Erythroblast (primary cell): ENCODE measurements at places on chromosomes 11 and 22.
A peak's percentile ranks its signal among the peaks of the same experiment; 100 is the strongest.

- no peak for DNase-seq
These were observed 159.3 kb downstream of the BRD1 start for GRCh38 chr22:49668402-49668801.

DNA sequence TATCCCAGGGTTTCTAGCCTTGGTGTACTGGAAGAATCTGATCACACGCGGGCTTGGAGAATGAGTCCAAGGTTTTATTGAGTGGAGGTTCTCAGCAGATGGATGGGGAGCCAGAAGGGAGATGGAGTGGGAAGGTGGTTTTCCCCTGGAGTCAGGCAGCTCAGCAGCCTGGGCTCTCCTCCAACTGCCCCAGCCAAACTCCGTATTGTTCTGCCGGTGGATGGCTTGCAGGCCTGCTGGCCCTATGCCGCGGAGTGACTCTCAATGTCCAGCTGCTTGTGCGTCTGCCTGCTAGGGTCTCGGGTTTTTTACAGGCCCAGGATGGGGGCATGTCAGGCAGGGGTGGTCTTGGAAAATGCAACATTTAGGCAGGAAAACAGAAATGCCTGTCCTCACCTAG lies 162.4 kb upstream of the LMO1 start:
- DNase-seq, result no peak

DNA sequence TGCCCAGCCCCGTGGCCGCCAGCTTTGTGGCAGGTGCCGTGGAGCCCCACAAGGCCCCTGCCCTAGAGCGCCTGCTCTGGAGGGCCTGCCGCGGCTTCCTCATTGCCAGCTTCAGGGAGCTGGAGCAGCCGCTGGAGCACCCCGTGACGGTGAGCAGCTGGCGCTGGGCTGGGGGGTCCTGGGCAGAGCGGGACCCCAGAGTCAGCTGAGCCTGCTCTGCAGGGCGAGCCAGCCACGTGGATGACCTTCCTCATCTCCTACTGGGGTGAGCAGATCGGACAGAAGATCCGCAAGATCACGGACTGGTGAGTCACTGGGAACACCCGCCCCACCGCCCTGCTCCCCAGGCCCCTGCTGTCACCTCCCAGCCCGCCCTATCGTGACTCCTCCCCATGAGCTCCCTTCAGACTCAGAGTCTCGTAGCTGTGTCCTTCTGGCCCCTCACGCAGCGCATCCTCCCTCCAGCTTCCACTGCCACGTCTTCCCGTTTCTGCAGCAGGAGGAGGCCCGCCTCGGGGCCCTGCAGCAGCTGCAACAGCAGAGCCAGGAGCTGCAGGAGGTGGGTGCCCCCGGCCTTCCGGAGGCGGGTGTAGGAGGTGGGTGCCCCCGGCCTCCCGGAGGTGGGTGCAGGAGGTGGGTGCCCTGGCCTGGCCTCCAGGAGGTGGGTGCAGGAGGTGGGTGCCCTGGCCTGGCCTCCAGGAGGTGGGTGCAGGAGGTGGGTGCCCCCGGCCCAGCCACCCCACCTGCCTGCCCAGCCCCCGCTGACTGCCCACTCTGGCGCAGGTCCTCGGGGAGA lies 4.7 kb downstream of the TCIRG1 start:
- peak; percentile 91 for DNase-seq

GRCh38 chr11:116888024-116888423 lies 50.6 kb upstream of the APOA1 start:
- no peak for DNase-seq

GRCh38 chr11:102272047-102272824 lies 45.0 kb upstream of the BIRC3 start:
- no peak for DNase-seq

DNA sequence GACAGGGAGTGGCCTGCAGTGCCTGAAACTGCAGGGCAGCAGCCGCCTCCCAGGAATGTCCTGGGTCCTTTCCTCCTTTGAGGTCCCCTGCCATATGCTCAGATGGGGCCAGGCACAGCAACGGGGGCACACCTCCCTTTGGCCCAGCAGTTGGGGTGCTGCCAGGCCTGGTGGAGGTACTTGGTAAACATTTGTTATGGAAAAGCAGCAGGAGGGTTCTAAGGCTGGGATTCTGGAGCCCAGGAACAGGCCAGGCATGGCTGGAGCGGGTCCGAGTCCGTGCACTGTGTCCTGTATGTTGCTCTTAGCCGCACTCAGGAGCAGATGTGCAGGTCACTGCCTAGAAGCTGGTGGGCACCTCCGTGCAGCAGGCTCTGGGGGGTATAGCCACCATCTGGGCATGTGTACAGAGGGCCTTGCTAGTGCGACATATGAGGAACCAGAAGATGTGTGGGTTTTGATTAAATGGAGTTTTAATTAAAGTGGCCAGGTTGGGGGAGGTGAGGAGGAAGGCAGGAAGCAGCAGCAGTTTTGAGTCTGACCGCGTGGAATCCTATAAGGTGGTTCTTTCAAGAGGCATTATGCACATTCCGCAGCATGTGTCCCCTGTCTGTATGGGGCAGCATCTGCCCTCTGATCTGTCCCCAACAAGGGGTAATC lies 1.5 kb downstream of the ADORA2A start:
- DNase-seq, result no peak

DNA sequence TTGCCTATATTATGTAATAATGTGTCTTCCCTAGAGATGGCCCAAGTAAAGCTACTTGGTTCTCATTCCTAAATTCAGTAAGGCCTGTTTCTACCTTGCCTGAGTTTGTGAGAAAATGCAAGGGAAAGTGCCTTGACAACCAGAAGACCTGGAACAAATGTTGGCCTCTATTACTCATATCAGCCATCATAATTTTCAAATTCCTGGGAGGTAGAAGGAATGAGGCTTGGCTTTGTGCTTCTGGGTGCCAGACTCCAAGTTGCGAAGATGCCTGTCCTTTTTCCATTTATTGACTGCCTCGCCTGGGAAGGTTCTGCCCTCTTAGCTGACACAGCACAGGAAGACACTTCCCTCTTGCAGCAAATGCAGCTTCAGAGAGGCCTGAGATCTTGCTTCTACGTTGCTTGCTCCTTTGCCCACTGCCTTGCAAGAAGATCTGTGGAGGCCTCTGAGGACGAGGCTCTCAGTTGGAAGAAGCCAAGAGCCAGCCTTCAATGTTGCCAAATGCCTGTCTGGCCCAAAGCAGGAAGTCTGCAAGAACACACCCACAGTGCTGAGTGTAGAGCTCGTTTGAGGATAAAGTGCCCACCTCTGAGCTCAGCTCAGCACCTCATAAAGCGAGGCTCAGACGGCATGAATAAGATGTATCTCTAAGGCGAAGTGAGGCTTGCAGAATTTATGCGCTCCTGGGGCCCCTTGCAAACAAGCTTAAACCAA lies 120.1 kb downstream of the GALNT18 start:
- no peak for DNase-seq

- DNase-seq, result no peak
These were observed 46.9 kb downstream of the DDX6 start for GRCh38 chr11:118744046-118744445.

DNA sequence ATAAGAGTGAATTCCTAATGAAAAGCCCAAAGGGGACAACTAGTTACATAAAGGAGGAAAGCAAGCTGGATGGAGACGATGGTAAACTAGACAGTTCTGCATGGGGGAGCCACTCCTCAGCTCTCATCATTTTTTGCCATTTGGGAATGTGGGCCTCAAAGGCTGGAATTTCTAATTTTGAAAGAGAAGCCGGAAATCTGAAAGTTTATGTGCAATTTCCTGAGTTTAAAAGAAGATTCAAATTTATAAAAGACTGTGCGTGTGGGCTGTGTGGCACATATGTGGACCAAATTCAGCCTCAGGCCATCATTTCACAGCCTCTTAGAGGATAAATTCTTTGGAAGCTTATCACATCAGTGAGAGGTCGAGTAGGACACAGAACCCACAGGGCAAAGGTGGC lies 18.3 kb upstream of the CRY2 start:
- no peak for DNase-seq

DNA sequence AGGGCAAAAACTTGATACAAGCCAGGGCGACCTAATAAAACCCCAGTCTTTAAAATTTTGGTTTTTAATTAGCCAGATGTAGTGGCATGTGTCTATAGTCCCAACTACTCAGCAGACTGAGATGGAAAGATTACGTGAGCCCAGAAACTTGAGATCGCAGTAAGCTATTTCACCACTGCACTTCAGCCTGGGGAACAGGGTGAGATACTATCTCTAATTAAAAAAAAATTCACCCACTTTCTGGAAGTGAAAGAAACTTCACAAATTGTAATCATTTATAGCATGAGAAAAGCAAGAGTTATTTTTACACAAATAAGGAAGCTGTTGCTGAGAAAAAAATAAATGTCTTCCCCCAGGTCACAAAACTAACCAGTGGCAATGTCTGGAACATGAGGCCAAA lies 882 bp upstream of the GLYATL2 start:
- no peak for DNase-seq

- DNase-seq, result no peak
These were observed 49.7 kb downstream of the EXT2 start for GRCh38 chr11:44145011-44145775.

DNA sequence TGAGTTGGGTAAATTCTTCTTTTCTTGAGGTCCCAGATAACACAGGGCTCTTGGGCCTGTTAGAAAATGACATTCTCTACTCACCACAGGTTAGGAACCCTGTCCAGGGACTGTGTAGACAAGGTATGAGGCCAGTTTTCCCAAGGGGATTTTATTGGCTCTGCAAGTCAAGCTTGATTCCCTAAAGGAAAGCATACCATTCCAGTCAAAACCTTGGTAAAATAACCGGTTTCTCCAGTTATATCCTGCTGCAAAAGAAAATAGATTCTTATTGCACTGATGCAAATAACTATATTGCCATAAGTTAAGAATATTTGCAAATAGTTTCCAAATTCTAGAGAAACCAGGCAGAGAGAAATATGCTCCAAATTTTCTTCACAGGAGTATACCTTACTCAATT lies 9.6 kb upstream of the FOLR3 start:
- DNase-seq, result no peak

GRCh38 chr11:120689596-120690275 lies 178.2 kb downstream of the GRIK4 start:
- DNase-seq, result no peak

- DNase-seq, result no peak
These were observed 111.8 kb upstream of the API5 start for GRCh38 chr11:43200031-43200430.

DNA sequence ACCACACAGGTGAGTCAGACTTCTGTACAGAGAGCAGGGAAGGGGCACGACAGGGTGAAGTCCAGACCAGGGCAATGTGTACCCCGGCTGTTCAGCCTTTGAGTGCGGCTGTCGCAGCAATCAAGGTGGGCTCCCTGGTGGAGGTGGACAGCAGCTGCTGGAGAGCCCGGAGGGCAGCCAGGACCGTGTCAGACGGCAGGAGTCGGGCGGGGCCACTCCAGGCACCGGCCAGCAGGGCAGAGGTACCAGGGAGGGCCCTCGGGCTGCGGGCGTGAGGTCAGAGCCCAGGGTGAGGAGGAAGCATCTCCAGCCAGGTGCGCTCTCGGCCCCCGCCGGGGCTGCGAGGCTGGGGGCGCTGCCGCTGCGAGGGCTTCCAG lies 802 bp upstream of the PIM3 start:
- no peak for DNase-seq

- no peak for DNase-seq
These were observed 4.5 kb downstream of the NDUFA6 start for GRCh38 chr22:42086051-42086450.

GRCh38 chr11:120978701-120979100 lies 45.2 kb upstream of the TBCEL start:
- no peak for DNase-seq

- DNase-seq, result no peak
These were observed 212.8 kb downstream of the DSCAML1 start for GRCh38 chr11:117584056-117584830.

GRCh38 chr11:110912437-110912836 lies 200.2 kb upstream of the ARHGAP20 start:
- no peak for DNase-seq

- DNase-seq, result no peak
These were observed 597.2 kb downstream of the DLG2 start for GRCh38 chr11:85029964-85030363.

DNA sequence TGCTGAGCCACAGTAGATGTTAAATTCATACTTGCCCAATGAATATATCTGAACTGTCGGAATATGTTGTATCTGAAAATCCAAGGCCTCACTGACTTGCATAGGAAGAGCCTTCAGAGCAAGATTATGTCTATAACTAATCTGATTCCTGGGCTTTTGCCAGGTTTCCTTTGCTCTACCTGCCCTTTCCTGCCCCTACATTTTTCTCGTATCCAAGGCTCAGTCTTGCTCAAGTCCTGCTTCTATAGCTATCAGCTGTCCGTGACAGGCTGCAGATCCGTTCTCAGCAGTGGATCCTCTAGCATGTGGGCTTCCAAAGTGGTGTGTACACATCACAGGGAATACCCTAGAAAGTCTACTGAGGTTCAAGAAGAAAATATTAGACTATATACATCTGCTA lies 18.8 kb upstream of the USP47 start:
- DNase-seq, result no peak

DNA sequence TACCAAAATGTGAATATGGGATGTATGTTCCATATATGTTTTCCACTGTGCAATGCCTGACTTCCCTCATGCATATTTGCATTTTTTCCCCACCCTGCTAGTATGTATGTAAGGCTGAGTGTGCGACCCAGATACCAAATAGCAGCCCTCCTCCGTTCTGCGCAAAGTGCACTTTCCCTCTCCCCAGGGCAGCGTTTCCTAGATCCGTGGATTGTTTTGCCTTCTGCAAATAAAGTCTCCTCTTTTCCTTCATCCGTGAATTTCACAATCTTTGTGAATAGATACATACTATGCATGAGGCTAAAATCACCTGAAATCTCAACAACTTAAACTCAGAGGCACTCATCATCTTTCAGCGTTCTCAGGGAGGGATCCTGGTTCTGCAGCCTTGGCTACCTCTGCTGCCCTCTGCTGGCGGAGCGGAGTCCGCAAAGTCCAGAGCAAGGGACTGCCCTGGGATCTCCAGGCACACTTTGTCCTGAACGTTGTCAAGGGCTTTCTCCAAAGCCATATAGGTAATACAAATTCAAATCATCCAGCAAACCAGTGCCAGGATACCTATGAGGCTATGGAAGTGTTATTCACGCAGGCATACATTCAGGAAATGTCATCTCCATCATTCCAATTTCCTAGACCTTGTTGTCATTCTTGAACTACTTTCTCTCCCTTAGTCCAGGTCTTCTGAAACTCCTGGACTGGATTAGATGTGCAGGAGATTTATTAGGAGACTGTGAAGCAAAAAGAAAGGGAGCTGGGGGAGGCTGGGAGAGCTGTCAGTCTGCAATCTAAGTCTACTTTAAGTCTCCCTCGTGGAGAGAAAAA lies 53.1 kb downstream of the CNTF start:
- DNase-seq, result peak; percentile 55
